ENCODE measurements at places on chromosomes 5 and 9.

- H3K4me1 ChIP-seq = peaks cover 42% of the 10 kb centered on the region
- peak overlapping the region; percentile 57 for H3K27ac ChIP-seq
- no peak overlapping the region for H3K4me3 ChIP-seq
- no peaks in the 10 kb centered on the region for H3K36me3 ChIP-seq
Measured at GRCh38 chr9:84300271-84300670, 40.3 kb downstream of the SLC28A3 start.

DNA sequence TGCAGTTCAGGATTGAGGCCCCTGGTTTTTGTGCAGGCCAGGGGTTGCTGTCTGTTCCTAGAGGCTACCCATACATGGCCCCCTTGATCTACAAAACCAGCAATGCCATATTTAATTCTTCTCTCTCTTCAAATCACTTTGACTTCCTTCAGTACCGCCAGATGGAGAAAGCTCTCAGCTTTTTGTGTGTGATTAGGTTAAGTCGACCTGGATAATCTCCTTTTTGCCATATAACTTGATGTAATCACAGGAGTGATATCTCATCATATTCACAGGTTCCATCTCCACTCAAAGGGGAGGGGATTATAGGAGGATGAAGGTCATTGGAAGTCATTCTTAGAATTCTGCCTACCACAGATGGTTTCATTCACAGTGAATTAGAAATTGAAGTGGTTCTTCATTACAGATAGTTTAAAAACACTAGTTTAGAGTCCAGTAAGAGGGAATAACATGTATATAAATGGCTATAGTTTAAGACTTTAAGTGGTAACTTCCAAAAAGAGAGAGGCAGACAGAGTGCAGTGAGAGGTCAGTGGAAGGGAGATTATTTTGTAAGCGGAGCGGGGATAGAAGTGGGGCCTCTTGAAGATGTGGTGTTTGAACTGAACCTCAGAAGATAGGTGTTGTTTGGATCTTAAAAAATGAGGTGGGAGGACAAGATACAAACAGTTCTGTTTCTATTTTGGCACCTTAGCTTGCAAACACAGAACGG is 85.9 kb downstream of the GALNT10 start:
- H3K36me3 ChIP-seq = no peaks in the 10 kb centered on the region
- H3K4me3 ChIP-seq = no peak overlapping the region
- H3K27ac ChIP-seq = no peak overlapping the region
- H3K4me1 ChIP-seq = no peaks in the 10 kb centered on the region

DNA sequence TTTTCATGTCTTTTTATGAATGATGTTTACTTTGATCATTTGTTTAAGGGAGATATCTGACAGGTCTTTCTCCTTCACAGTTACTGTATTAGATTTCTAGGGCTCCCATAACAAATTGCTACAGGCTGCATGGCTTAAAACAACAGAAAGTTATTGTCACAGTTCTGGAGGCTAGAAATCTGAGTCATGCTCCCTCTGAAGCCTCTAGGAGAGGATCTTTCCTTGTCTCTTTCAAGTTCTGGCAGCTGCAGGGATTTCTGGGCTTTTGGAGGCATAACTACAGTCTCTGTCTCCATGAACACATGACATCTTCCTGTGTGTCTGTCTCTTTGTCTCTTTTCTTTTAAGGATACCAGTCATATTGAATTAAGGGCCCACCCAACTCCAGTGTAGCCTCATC is 557.3 kb upstream of the SEMA6A start:
- no peak overlapping the region for H3K4me3 ChIP-seq
- H3K4me1 ChIP-seq = peaks cover 8% of the 10 kb centered on the region
- DNase-seq = no peak
- no peaks in the 10 kb centered on the region for H3K27me3 ChIP-seq
- no peaks in the 10 kb centered on the region for H3K36me3 ChIP-seq
- no peak overlapping the region for H3K27ac ChIP-seq

- DNase-seq = no peak
- H3K4me1 ChIP-seq = peaks cover 2% of the 10 kb centered on the region
- no peak overlapping the region for H3K4me3 ChIP-seq
- H3K27me3 ChIP-seq = no peaks in the 10 kb centered on the region
- H3K36me3 ChIP-seq = peaks cover 55% of the 10 kb centered on the region
Measured at GRCh38 chr9:95084254-95084934, 233.1 kb downstream of the FANCC start.

GRCh38 chr5:154301726-154302125 is 111.2 kb downstream of the GALNT10 start:
- H3K27me3 ChIP-seq = no peaks in the 10 kb centered on the region
- no peak for DNase-seq
- H3K4me3 ChIP-seq = no peak overlapping the region
- no peaks in the 10 kb centered on the region for H3K36me3 ChIP-seq
- no peak overlapping the region for H3K27ac ChIP-seq
- no peaks in the 10 kb centered on the region for H3K4me1 ChIP-seq

GRCh38 chr5:130715541-130715940 is 449.5 kb downstream of the HINT1 start:
- no peak overlapping the region for H3K27ac ChIP-seq
- no peaks in the 10 kb centered on the region for H3K4me1 ChIP-seq
- DNase-seq = no peak
- H3K4me3 ChIP-seq = no peak overlapping the region

DNA sequence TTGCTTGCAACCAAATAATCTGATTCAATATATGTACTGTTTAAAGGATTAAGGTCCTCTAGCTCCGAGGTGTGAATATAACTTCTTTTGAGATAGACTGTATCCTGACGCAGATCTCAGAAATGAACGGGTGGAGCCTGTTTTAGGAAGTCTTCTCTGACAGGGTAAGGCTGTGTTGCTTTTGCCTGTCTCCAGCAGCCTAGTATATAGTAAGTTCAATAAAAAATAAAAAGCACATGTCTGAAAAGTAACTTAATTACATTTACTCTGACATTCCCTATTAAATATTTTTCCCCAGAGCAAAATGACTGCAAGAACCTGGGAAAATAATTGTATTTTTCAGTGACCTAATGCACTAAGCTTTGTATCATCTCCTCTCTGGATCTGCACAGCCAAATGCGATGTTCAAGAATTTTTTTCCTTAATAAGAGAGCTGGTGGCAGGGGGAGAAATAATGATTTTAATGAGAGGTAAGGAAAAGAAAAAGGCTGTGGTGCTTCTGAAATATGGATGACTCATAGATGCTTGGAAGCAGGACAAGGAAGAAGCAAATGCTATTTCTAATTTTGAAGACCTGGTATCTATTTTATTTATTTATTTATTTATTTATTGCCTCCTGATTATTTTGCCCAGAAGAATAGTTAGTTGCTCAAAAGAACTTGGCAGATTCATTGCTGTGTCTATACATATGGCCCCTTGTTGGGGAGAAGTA is 7.3 kb downstream of the PPP3R2 start:
- H3K36me3 ChIP-seq = no peaks in the 10 kb centered on the region
- H3K4me3 ChIP-seq = no peak overlapping the region
- no peaks in the 10 kb centered on the region for H3K27me3 ChIP-seq
- DNase-seq = no peak
- H3K4me1 ChIP-seq = no peaks in the 10 kb centered on the region

GRCh38 chr5:170525470-170526211 is 21.8 kb downstream of the KCNIP1 start:
- no peaks in the 10 kb centered on the region for H3K36me3 ChIP-seq
- no peak for DNase-seq
- no peak overlapping the region for H3K4me3 ChIP-seq
- H3K27me3 ChIP-seq = peaks cover 16% of the 10 kb centered on the region
- H3K4me1 ChIP-seq = peaks cover 14% of the 10 kb centered on the region
- no peak overlapping the region for H3K27ac ChIP-seq

GRCh38 chr9:89430995-89431394 is 66.9 kb downstream of the SEMA4D start:
- no peaks in the 10 kb centered on the region for H3K36me3 ChIP-seq
- DNase-seq = no peak
- no peaks in the 10 kb centered on the region for H3K4me1 ChIP-seq
- no peak overlapping the region for H3K27ac ChIP-seq
- no peak overlapping the region for H3K4me3 ChIP-seq

DNA sequence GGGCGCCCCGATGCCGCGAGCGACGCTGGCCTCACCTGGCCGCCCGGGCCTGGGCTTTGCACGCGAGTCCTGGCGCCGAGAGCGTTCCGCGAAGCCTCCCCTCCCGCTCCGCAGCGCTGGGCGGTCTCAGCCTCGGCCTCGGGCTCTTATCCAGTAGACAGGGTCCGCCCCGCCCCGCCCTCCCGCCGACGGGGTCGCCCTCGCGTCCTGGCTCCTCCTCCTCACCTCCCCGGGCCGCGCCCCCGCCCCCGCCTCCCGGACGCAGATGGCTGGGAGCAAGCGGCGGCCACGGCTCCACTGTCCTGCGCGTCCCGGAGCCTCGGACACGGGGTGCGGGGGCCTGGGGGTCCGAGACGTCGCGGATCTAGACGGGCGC is at the start of gene SLC6A3:
SLC6A3 (minus strand) TSS at position 128 of the 376 bp plus-strand sequence. CDS start 2,243 bp downstream, outside the sequence.
- H3K27me3 ChIP-seq = peaks cover 64% of the 10 kb centered on the region
- no peak within 1 kb of the TSS for H3K27ac ChIP-seq
- no peaks in the 10 kb centered on the region for H3K36me3 ChIP-seq

- no peaks in the 10 kb centered on the region for H3K27me3 ChIP-seq
- no peak for DNase-seq
- no peak overlapping the region for H3K4me3 ChIP-seq
Measured at GRCh38 chr5:142151436-142152383, 43.1 kb downstream of the NDFIP1 start.

GRCh38 chr5:111998871-111999270 is 241.9 kb upstream of the NREP start:
- H3K4me3 ChIP-seq = no peak overlapping the region
- no peaks in the 10 kb centered on the region for H3K36me3 ChIP-seq
- H3K27ac ChIP-seq = no peak overlapping the region
- no peaks in the 10 kb centered on the region for H3K27me3 ChIP-seq
- DNase-seq = no peak
